Mesothelial cell of epicardium (in vitro differentiated cells): ENCODE measurements at places on chromosomes 4 and X.

GRCh38 chr4:74362347-74362746 lies 2.6 kb upstream of the EREG start:
- DNase-seq: no peak

DNA sequence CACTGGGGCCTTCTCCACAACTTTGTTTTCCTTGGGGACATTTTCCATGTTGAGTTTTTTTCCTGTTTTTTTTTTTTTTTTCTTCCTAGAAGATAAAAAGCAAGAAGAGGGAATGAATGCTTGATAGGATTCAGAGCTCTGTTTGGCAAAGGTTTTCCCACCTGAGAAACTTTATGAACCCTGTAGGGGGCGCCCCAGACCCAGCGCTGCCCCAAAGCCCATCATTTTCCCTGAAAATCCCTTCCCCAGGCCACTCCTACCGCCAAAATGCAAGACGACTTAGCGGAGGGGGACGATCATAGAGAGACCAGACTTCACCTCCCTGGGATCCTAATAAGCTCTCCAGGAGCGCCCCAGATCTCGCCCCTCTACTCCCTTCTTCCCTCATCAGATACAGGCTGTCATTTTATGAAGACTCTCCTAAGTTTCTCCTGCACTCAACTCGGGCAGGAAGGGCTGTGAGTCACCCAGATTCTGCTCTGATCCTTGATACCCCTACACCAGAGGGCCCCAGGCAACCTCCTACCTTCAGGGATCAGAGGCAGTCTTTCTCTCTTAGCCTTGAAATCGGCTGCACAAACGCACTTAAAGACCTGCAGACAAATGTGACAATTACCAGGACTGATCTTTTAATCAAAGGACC lies 1.4 kb downstream of the BEX5 start:
- no peak for DNase-seq

GRCh38 chr4:150619042-150619441 lies 37.1 kb downstream of the MAB21L2 start:
- DNase-seq: no peak

GRCh38 chr4:41744572-41745291 lies 3.8 kb downstream of the PHOX2B start:
- DNase-seq: no peak

GRCh38 chr4:99665983-99666382 lies 8.4 kb upstream of the C4orf54 start:
- DNase-seq: no peak

- DNase-seq: no peak
Observed at GRCh38 chrX:67159437-67159836, 384.4 kb upstream of the AR start.

- DNase-seq: no peak
Observed at GRCh38 chrX:13983734-13984133, 46.0 kb downstream of the GEMIN8 start.

DNA sequence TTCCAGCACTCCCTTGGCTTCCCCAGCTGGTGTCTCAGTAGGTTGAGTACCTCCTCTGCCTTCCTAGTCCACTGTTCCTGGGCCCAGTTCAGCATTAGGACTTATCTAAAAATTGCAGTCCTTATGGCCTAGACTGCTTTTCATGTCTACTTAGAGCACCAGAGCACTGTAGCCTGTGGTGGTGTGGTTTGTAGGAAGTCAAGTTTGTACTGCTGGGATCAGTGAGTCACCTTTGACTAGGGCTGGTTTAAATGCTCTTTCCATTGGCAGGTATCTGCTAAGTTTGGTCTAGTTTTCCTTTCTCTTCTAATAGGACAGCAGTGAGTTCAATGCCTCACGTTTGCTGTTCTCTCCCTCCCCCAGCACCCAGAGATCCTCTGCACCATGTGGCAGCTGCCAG lies 233.6 kb upstream of the WDFY3 start:
- no peak for DNase-seq

GRCh38 chr4:149555146-149555545 lies 260.5 kb downstream of the IQCM start:
- no peak for DNase-seq

DNA sequence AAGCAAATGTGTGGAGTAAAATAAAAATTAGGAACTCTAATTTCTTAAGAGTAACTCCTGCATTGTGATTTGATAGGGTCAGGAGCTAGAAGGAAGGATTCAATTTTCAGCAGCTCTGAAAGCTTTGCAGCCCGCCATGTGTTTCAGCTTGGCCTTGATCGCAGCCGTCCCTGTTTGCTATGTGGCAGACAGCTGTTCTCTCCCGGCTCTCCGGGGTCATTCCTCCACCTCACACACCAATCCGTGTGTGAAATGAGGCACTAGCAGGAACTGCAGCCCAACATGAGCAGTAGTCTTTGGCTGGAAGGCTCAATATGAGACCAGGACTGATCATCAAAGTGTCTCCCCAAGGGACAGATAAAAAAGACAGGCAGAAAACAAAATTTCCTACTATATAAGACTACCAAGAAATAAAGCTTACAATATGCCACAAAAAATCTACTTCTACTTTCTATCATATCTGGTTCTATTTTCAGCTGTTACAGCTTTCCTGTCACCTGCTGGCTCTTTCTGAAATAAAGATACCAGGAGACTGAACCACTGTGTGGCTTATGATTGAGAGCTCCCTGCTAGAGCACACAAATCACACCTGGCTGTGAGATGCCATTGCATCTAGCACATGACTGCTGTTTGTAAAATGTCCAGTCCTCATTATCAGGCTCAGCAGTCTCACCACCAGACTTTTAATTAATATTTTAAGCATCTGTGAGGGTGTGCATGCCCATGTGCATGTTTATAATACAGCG lies 44.1 kb upstream of the SEC24B start:
- no peak for DNase-seq

GRCh38 chr4:169183581-169183980 lies 87.2 kb downstream of the SH3RF1 start:
- no peak for DNase-seq

DNA sequence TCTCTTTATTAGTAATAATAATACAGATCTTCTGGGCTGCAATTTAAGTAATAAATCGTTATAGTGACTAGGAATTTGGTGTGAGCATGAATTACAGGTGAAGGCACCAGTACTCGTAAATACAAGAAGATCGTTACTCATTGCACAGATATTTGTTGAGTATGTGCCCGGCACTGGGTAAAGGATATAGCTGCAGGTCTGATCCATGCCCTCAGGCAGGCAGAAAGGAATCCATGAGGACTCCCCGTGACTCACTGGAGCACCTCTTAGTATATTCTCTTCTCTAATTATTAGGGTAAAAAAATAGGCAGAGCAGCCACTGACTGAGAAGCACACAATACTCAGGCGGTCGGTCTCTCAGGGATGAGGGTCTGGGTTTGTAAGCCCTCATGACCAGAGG lies 868.3 kb downstream of the RAB28 start:
- no peak for DNase-seq

DNA sequence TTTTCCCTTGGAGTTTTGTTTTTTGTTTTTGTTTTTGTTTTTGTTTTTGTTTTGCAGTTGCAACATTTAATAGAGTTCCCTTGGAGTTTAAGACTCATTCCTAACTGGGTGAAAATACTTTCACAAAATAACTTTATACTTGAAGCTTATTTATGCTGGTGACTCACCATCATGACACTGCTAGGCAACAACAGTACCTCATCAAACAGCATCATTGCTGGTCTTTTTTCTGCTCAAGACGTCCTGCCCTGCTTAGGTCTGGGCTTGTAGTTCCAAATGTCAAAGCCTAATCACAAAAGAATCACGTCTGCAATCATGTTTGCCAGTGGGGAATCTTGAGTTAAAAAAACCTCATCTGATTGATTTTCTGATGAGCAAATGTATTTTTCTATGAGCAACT lies 105.7 kb upstream of the PRPS2 start:
- DNase-seq: no peak

DNA sequence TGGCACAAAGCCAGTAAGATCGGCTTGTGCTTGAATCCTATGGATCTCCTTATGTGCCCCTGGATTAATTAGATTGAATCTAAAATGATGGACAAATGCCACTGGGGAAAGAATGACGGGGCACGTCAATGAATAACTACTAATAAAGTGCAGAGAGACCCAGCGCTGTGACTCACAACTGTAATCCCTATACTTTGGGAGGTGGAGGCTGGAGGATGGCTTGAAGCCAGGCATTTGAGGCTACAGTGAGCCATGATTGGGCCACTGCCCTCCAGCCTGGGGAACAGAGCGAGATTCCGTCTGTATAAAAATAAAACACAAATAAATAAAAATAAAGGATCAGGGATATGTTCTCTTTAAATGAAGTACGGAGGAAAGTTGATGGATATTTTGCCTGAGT lies 179.4 kb downstream of the DCHS2 start:
- DNase-seq: no peak

DNA sequence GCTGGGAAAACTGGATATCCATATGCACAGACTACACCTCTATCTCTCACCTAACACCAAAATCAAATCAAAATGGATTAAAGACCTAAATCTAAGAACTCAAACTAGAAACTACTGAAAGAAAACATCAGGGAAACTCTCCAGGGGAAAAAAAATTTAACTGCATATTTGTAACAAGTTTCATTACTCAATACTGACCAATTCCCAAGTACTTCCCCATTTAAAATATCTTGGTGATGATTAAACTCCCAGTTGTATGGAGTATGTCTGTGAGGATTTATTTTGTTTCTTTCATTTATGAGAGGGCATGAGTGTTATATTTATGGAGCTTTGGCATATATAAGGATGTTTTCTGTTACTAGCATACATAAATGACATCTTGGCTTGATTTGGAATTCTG lies 112.3 kb upstream of the IL15 start:
- DNase-seq: no peak
